NCI-H510A treated with DMSO at 0.1 percent for 48 hours (cell line): ENCODE measurements at places on chromosomes 1 and 21.
A peak's percentile ranks its signal among the peaks of the same experiment; 100 is the strongest.

DNA sequence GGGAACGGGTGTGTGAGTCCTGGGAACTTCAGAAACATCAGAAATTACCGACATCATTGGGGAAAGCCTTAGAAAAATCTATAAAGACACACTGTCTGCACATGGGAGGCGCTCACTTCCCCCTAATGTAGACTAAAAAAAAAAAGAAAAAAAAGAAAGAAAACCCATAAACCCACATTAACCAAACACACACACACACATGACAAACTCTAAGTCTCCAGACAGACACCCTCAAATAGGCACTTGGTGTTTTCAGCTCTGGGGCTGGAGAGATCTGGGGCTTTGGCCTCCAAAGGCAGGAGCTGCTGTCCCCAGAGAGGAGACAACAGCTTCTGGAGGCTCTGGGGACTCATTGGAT lies 13.2 kb upstream of the SDHB start:
- no peak for DNase-seq

DNA sequence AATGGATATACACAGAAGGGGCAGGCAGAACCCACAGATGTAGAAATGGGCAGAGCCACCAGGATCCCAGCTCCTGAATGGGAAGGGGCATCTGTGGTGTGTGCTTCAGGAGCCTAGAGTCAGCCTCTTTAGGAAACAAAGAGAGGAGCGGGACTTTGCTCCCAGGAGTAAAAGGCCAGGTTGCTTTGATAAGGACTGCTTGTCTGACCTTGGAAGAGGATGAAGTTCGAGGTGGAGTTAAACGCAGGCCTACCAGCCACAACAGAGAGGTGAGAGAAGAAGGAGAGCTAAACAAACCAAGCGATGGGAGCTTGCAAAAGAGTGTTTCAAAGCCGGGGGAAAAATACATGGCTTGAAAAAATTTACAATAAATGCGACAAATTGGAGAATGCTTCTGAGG lies 49.9 kb upstream of the TMPRSS2 start:
- no peak for DNase-seq

DNA sequence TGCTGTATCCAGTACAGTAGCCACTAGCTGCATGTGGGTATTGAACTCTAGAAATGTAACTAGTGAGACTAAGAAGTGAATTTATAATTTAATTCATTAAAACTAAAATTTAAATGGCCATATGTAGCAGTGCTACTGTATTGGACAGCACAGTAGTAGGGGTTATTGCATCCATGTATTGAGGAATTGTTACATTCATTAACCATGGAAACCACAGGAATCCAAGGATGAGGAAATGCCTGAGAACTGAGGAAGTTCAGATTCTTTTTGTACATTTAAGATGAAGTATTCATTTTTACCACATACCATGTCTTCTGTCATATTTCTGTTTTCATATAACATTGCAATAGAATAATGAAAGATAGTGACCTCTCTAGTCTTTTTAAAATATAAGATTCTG lies 2.6 kb downstream of the MTF2 start:
- DNase-seq: no peak

- peak; percentile 58 for DNase-seq
Measured at GRCh38 chr1:18907021-18907916, 4.9 kb upstream of the ALDH4A1 start.

DNA sequence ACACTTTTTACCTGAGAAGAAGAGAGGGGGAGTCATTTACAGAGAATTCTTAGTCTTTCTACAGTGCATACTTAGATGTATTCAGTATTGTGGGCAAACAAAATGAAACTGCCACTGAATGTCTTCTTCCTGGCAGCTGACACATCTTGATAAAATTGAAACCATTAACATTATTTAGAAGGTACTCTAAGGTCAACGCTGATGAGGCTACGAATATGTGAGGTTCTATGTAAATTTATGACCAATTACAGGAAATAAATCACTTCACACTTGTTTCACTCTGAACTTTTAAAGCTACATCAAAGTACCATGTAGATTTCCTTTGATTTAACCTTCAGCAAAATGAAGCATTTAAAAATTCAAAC lies 51.3 kb upstream of the GFI1 start:
- no peak for DNase-seq

- no peak for DNase-seq
Measured at GRCh38 chr1:62796221-62796620, 12.3 kb downstream of the ATG4C start.

- peak; percentile 22 for DNase-seq
Measured at GRCh38 chr1:55071477-55071876, 32.1 kb downstream of the PCSK9 start.

DNA sequence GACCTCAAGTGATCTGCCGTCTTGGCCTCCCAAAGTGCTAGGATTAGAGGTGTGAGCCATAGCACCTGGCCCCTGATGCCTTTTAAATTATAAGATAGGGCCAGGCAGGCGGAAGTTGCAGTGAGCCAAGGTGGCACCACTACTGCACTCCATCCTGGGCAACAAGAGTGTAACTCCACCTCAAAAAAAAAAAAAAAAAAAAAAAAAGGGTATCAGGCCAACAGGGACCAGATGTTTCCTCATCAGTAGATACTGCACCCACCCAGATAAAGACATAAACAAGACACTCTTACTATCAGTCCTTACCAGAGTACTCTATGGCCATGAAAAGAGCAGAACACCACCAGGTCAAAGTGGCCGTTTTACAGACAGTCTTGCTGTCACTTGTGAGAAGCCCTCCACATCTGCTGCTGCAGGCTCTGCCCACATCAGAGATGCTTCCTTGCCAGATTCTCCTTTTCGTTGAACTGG lies 3.3 kb downstream of the C21orf58 start:
- no peak for DNase-seq

DNA sequence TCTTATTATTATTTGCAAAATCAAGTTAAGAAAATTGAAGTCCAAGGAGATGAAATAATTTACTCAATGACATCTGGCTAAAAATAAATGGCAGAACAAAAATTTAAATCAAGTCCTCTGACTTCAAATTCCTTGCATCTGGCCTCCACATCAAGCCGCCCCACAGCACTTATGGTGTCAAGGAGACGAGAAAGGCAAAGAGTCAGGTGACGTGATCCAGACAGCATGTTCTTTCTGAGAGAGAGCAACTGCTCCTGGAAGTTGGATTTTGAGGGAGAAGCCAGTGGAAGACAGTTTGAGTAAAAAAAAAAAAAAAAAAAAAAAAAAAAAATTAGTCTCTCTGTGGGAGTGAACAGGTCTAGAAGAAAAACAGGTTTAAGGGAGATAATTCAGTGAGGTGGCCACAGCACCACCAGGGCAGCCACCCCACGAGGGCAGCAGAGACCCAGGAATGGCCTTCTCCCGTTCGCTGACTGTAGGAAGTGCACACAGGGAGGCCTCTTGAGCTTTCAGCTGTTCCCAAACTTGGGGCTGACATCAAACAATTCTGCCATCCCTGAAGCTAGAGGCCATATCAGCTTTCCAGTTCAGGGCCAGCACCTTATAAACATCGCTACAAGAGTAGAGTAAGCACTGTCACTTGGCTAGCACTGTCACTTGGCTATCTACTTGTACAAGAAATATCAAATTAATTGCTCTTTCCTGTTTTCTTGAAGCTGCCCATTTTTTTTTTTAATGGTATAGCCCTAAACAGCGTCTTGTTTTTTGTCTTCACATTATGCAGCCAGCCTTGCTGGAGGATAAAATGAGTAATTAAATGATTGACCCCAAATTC lies 7.8 kb downstream of the C1orf162 start:
- peak; percentile 44 for DNase-seq

DNA sequence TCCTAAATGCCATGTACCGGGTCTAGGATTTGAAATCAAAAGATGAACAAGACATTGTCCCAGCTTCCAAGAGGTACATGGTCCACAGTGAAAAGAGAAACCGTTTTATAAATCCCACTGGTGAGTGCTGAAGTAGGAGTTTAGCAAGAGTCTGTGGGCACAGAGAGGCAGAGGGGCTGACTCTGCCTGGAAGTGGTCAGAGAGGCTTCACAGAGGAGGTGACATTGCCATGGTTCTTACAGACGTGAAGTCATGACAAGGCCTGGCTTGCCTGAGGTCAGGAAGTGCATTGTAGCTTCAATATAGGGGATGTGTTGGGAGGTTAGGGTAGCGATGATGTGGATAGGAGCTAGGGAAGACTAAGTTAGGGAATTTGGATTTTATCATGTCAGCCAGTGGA lies 28.4 kb downstream of the MAPKAPK2 start:
- no peak for DNase-seq

DNA sequence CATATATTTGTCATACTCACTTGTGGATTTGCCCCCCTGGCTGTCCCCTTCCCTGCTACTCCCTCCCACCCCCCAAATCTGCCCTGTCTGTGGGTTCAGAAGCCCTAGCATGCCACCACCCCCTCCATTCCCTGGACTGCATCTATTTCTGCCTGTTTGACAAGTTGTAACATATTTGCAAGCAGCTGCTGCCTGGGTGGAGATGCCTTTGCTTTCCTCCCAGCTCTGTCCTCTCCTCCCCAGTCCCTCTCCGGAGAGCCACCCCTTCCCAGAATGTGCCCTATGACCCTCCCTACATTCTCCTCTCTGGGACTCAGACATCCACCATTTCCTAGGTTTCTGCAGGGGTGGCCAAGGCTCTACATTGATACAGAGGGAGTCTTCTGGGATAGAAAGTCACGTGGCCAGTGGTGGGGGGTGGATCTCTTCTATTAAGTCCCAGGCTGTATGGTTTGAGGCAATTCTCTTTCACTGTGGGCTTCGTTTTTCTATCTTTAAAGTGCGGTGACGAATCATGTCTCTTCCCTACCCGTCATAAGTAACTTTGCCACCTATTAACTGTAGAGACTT lies 6.0 kb upstream of the MYOG start:
- no peak for DNase-seq

GRCh38 chr1:55063577-55063942 lies 24.2 kb downstream of the PCSK9 start:
- DNase-seq: no peak

DNA sequence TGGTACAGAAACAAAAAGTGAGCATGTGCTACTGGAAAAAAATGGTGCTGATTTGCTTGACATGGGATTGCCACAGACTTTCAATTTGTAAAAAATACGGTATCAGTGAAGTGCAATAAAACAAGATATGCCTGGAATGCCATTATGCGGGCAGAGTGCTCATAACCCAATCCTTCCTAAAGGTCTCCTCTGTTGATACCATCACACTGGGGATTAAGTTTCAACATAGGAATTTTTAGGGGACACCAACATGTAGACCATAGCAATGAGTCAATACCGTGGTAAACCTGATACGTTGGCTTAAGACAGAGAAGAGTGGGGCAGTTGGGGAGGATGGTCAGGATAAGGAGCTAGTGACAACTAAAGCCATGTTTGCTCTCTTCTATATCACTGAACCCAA lies 20.5 kb downstream of the MX1 start:
- no peak for DNase-seq

- no peak for DNase-seq
Measured at GRCh38 chr1:229466887-229467286, 33.0 kb upstream of the ACTA1 start.

DNA sequence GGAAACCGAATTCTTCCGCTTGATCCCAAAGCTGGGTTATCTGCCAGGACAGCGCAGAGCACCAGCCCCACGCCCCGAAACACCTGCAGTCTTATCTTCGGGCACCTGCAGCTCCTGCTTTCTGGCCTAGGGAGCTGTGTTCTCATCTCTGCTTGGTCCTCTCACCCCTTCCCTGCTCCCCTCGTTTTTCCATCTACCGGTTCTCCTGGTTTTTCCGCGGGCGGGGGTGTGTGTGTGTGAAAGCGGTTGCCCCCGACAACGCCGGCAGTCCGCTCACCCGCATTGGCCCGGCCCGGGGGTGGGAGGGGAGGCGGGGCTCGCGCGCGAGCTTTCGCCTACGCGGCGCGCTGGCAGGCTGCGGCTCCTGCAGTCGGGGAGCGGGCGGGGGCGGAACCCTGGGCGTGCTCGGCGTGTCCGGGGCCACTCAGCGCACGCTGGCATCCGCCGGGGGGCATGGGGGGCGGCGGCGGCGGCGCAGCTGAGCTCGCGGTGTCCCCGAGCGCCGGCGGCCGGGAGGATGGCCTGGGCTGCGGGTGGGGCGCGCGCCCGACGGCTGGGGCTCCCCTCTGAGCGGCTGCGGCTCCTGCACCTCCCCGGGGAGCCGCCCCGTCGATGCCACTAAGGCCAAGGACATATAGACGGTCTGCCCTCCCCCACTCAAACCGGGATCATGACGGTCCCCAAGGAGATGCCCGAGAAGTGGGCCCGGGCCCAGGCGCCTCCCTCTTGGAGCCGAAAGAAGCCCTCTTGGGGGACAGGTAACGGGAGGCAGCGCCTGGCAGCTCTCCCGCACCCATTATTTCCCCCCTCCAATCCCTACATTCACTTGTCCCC lies 3.2 kb downstream of the ATP8B2 start:
- DNase-seq: peak; percentile 81

GRCh38 chr1:164723296-164723798 lies 164.4 kb downstream of the PBX1 start:
- no peak for DNase-seq

DNA sequence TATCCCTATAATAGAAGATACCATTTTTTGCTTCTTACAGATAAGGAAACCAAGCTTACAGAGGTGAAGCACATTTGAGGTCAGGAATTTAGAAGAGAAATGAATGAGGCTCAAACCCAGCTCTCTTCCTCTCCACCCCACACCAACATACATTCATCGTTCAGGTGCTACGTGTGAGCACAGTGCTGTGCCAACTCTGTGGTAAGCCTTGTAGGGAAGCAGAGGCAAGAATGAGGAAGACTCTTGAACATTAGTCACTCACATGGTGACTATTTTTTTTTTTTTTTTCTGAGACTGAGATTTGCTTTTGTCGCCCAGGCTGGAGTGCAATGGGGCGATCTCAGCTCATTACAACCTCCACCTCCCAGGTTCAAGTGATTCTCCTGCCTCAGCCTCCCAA lies 314.0 kb downstream of the NTNG1 start:
- DNase-seq: no peak

DNA sequence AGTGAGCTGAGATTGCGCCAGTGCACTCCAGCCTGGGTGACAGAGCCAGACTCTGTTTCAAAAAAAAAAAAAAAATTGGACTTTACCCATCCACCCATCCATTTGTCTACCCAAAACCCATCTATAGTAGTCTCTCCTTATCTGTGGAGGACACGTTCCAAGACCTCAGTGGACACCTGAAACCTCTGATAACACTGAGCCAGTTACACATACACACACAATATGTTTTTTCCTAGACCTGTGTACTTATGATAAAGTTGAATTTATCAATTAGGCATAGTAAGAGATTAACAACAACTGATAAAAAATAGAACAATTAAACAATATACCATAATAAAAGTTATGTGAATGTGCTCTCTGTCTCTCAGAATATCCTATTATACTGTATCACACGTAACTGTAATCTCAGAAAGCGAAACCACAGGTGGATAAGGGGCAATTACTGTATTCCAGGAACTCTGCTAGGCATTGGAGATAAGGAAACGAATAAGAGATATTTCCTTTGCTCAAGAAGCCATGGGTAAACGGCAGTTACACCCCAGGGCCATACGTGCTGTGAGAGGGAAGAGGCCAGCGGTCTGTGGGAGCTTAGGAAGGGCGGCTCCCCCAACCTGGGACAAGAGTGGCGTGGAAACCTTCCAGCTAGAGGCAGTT lies 84.2 kb upstream of the DISP3 start:
- DNase-seq: no peak

DNA sequence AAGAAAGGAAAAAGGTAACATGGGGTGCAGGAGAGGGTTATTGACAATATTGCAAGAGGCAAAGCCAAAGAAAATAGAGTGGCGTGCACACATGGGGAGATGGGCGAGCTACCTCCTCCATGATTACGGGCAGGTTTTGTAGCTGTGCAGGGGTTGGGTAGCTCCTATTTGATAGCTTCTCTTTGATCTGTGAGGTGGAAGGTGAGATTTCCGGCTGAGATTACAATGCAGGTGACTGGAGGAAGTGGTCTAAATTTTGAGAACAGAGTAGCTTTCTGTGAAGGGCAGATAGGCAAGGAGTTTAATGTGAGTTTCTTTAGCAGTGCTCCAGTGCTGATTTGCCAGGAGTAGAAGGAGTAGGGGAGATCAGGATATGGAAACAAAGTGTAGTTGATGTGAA lies 263.4 kb downstream of the PLA2G4A start:
- DNase-seq: no peak
